ENCODE measurements at places on chromosomes 13 and 19.

GRCh38 chr19:28577233-28577632, 635.7 kb downstream of the UQCRFS1 start:
- no peak for DNase-seq

DNA sequence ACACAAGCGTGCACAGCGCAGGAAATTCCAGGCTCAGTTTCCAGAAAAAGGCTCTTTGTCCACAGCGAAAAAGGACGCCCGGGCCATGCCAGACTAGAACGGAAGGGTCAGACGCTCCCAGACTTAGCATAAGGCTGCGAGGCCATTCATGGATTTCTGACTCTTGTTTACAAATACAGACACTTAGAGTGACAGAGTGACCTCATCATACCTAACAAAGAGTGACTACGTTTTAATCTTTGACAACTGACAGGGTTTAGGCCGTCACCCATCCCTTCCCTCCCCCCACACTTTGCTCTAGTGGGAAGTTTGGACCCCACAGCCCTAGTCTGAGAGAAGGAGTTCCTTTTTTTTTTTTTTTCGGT, 418 bp upstream of the ZNF709 start:
- DNase-seq, result no peak

DNA sequence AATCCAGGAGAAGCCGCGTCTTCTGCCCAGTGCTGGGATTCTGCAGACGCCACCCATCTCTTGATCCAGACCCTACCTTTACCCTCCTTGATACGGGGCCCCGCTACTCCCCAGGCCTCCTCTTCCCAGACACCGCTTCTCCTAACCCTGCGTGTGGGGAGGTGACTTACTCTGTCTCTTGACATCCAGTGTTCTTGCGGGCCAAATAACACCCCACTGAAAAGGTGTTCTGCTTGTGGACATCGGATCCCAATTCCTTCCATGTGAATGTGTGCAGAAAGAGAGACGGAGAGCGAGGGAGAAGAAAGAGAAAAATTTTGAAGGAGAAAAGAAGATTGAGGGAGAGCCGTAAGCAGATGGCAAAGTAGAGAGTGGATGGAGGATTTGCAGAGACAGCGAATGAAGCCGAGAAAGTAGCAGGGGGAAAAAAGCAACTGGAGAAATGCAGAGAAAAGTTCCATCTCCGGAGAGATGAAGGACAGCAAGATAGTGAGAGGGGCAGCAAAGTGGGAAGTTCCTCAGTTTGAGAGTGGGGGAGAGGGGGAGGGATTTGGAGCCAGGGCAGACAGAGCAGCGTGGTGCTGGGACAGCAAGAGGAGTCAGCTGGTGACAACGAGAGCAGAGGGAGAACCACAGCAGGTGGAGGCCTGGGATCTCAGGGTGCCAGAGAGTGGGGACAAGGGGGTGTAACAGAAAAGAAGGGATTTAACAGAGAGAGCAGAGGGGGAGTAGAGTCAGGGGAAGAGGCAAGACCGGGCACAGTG, 814 bp downstream of the ZNF480 start:
- no peak for DNase-seq

GRCh38 chr13:34128661-34129060, 310.7 kb downstream of the RFC3 start:
- DNase-seq, result no peak

- DNase-seq, result no peak
These were observed 77.9 kb downstream of the PTPRS start for GRCh38 chr19:5262721-5263120.

DNA sequence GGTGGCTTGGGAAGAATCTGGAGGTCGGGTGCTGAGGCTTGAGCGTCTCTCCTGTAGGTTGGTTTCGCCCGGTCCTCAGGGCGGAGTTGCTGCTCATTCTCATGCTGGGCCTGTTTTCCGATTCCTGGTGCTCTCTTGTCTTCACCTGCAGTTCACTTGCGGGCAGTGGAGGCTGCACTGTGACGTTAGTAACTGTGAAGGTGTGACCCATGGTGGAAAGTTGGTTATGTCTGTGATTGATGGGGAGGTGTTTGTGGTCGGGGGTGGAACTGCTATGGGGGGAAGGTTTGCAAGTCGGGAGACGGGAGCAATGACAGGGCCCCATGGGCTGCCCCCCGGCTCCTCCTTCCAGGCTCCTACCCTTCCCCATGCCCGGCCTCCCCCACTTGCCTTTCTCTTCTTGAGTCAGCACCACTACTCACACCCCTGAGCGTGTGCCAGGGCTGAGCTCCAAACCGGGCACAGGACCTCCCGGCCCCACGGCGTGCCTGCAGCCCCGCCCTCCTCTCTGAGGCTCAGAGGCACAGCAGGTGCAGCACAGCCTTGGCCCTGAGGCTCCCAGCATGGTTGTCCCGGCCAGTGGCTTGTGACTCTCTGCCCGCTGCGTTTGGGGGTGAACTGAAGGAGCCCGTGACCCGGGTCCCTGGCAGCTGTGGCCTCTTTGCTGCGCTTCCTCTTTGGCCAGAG, 79.1 kb downstream of the ATP11A start:
- DNase-seq, result no peak

DNA sequence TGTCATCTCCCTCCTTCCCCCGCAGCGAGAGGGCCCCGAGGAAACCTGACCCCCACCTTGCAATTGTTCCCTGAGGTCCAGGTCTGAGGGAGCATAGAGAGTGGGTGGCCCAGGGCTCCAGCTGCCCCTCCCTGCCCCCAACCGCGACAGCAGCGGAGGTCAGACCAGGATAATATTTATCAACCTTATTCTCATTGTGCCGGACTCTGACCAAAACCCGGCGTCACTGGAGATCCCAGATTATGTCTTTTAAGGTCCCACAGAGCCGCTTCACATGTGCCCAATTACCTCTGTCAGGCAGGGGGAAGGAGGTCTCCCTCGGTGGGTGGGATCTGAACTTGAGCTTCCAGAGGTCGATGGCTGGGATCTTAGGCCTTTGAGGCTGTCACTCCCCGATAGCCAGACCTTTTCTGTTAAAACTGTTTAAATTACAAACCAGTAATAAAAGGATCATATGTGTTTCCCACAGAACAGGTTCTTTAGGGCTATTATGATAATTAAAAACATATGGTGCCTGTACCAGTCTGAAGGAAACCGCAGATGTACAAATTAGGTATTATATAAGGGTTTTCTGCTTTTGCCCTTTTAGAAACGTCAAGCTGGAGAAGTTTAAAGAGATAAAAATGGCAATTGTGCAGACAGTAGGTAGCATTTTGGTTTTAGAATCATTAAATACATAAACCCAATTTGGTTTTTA, 195.5 kb downstream of the ZNF536 start:
- no peak for DNase-seq

DNA sequence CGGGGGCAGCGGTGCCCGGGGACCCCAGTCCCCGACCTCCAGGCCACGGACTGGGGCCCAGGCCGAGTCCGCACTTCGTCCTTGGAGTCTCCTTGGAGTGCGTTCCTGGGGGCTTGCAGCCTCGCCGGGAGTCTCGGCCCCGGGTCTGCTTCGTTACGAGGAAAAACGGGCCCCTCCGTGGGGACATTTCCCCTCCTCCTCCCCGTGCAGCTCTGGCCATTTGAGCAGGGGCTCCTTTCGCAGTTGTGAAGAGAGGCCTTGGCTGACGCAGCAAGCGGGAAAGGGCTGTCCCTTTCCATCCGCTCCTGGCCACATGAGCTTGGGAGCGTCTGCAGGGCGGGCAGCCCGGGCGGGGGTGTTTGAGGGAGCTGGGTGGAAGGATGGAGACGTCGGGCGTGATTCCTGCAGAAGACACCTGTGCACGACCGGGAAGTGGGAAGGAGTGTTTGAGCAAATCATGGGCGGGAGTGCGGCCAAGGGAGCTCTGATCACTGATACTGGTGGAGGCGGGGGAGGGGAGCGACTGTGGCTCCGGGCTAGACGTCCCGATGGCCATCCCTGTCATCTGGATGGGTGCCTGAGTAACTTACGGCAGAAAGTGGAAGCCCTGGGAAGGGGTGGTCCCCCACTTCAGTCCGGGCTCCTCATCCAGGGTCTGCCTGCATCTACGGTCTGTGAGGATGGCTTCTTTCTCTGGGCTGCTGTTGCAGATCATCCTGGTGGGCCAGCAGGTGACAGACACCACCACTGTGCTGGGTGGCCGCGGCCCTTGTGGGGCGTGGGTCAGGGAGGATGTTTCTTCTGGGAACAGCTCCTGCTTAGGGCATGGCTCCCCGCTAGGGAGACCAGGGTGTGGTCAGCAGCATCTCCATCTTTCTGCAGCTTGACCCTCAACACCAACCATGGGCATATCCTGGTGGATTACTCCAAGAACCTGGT, 736 bp downstream of the GPI start:
- no peak for DNase-seq

- DNase-seq, result no peak
These were observed 5.0 kb downstream of the APC2 start for GRCh38 chr19:1455002-1455335.

DNA sequence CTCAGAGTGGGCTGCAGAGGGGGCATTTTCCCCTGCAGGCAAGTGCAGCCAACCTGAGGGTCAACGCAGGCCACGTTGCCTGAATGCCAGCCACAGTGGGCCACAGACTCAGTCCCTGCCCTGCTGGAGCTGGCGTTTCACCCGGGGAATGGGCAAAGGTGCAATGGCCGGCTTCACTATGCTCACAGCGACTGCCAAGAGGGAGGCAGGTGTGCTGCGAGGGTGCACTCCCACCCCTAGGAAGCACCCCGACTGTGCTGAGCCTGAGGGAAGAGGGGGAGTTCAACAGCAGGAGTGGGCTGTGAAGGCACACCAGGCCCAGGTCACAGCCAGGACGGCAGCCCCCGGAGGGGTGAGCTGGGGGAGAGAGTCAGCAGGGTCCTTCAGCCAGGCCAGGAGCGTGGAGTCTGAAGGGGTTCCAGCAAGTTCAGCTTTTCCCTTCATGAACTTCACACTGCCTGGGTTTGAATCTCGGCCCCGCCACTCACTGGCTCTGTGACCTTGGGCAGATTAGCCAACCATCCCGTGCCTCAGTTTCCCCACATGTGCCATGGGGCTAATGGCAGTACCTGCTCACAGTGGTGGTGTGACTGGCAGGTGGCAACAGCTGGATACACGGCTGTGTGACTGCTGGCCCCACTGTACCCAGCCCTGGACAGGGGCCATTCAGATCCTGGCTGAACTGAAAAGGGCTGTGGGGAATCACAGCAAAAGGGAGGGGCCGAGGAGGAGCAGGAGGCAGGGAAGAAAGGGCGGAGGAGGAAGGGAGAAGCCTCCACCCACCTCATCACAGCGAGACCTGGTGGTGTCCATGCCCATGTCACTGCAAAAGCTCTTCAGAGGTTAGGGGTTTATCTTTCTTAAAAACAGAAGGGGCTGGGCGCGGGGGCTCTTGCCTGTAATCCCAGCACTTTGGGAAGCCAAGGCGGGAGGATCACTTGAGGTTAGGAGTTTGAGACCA, 7.6 kb downstream of the TRAPPC6A start:
- DNase-seq, result no peak

- DNase-seq, result no peak
These were observed 5.8 kb downstream of the TM9SF2 start for GRCh38 chr13:99507054-99507453.

GRCh38 chr19:49340069-49340864, 5.1 kb downstream of the CD37 start:
- DNase-seq, result peak; percentile 99

GRCh38 chr13:91368676-91369440, 21.4 kb downstream of the MIR17HG start:
- DNase-seq, result no peak

GRCh38 chr13:42875475-42876269, 94.3 kb downstream of the FAM216B start:
- DNase-seq, result no peak

GRCh38 chr13:30442926-30443325, 20.6 kb downstream of the UBE2L5 start:
- DNase-seq, result no peak

GRCh38 chr19:48192750-48193149, 22.3 kb downstream of the ZSWIM9 start:
- DNase-seq, result no peak

- no peak for DNase-seq
These were observed 114.3 kb upstream of the SERP2 start for GRCh38 chr13:44259045-44260027.

GRCh38 chr13:51064753-51065152, 46.3 kb downstream of the C13orf42 start:
- DNase-seq, result no peak

DNA sequence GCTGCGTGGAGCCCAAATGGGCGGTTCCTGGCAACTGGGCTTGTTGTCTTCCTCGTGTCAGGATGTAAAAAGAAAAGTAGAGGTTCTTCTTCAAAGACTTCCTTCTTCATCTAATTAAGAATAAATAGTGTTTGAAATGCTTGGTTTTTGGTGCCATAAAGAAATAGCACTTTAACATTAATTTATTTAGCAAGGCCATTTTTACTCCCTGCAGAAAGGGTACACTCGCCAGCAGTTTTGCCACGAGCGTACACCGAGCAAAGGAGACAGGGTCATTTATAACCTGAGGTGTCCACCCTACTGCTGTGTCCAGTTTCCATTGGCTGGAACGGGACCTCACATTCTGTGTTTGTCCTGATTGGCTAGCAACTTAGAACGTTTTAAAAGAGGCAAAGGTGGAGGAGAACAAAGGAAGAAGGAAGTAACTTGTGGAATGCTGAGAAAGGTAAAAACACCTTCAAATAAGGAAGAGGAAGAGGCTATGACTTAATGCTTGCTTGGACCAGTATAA, 21.8 kb upstream of the OR10H1 start:
- DNase-seq, result no peak

- DNase-seq, result no peak
These were observed 19.0 kb downstream of the CD177 start for GRCh38 chr19:43372462-43372861.

- DNase-seq, result no peak
These were observed 10.0 kb upstream of the FOSB start for GRCh38 chr19:45457776-45458175.

GRCh38 chr13:110409581-110409992, 102.5 kb downstream of the COL4A2 start:
- no peak for DNase-seq

GRCh38 chr13:98365302-98365701, 188.2 kb upstream of the RNF113B start:
- DNase-seq, result no peak

DNA sequence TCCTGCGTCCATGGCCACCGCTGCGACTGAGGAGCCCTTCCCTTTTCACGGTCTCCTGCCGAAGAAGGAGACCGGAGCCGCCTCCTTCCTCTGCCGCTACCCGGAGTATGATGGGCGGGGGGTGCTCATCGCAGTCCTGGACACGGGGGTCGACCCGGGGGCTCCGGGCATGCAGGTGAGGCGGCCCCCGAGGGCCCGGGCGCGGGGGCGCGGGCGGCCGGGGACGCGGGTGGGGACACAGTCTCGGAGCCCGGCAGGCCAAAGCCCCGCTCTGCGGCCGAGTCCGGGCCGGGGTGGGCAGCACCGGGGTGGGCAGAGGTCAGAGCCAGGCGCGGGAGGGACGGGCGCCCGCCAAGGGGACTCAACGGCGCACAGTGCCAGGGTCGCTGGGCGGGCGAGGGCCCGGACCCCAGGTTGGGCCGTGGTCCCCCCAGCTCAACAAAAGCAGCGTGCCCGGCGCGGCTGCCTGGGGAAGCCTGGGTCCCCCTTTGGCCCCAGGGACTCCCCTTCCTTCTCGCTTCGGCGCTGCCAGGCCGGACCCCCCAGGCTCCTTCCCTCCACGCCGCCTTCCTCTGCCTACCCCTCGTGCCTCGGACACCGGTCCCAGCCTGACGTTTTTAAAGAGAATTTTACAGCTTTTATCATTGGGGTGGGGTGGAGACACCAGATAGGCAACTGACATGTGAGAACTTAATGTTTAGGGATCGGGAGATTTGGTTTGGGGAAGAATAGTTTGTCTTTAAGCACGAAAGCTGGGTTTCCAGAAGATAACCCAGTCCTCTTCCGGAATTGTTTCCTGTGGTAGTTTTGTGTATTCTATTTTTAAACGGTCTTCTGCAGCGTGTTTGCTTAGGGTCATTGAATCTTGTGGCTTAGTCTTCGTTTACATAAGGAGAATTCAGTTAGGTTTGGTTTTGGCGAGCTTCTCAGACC, 509 bp downstream of the TPP2 start:
- DNase-seq, result no peak
